ENCODE measurements at places on chromosomes 1 and 21.

DNA sequence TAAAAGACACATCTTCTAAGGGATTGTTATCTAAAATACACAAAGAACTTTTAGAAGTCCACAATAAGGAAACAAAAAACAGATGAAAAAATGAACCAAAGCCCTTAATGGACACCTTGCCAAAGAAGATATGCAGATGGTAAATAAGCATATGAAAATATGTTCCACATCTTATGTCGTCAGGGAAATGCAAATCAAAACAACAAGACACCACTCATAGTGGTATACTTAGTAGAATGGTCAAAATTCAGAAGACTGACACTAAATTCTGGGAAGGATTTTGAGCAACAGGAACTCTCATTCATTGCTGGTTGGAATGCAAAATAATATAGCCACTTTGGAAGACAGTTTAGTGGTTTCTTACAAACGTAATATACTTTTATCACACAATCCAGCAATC, 205.7 kb upstream of the ST6GALNAC5 start:
- DNase-seq, result no peak

- no peak for DNase-seq
These were observed 556.6 kb downstream of the OMA1 start for GRCh38 chr1:57989877-57990276.

DNA sequence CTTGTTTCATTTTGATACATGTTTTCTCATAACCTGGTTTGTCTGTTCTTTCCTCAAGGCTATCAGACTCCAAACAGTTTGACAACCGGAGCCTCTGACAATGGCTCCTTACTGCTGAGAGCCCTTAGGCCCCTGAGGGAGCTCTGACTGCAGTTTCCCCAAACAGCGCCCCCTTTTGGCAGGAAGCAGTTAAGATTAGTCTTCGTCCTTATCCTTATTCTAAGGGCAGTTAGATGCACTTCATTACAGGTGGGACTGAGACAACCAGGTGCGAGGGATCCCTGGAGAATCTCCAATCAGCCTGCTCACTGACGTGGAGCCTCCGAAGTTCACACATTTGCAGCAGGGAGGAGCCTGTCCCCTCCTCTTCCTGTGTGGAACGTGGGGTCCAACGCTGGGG, 393.1 kb downstream of the BRINP3 start:
- no peak for DNase-seq

DNA sequence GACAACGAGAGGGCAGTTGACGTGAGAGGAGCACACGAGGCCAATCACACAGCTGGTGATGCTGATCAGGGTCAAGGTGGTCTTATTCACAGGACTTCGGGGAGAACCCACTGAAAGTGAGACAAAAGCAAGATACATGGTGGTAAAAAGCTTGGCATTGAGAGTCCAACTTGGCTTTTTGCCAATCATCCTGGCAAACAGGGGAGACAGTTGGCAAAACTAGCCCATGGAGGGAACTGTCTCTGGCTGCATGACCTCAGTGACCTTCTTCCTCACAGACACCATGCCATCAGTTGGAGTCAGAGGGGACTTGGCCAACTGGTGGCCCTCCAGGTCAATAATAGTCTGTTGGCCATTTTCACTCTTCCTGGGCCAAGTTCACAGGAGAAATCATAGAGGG, 139.9 kb downstream of the ASTN1 start:
- DNase-seq, result no peak

- DNase-seq, result no peak
These were observed 103.8 kb downstream of the DMRTB1 start for GRCh38 chr1:53562981-53563379.

DNA sequence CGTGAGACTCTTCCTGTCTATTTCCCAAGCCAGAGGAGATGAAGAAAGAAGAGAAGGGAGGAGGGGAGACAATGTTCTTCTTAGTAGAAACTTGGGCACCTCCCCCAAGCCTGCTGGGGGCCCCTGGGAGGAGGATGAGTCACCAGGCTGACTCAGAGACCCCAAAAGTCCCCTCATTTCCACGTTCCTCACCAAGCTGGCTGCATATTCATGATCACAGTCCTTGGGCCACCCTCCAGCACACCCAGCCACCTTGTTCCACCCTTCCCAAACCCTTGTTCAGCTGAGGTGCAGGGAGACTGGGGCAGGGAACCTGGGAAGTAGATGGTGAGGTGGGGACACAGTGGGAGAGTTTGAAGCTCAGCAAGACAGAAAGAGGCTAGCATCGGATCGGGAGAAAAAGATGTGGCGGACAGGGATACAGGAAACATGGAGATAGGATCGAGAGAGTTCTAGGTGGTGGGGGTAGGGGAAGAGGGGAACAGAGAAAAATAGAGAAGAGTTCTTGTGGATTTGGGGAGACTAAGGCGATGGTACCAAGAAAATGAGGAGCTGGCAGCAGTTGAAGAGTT, 712 bp downstream of the RAB13 start:
- DNase-seq, result no peak

GRCh38 chr1:160167580-160167979, 16.2 kb downstream of the ATP1A4 start:
- DNase-seq, result no peak
